ENCODE measurements at places on chromosomes 12 and 14. TPM values are rescaled to one million over a fixed set of nuclear protein-coding genes. Genes with fewer than 3 reads are reported as not detected.
A peak's percentile ranks its signal among the peaks of the same experiment; 100 is the strongest.

- no peak overlapping the region for H3K4me3 ChIP-seq
- no peaks in the 10 kb centered on the region for H3K4me1 ChIP-seq
- no peak for DNase-seq
- peaks cover 6% of the 10 kb centered on the region for H3K27me3 ChIP-seq
- no peak overlapping the region for H3K27ac ChIP-seq
Observed at GRCh38 chr12:131007031-131007739, 53.5 kb downstream of the ADGRD1 start.

- no peak overlapping the region for H3K27ac ChIP-seq
- H3K36me3 ChIP-seq, result peaks cover 39% of the 10 kb centered on the region
Observed at GRCh38 chr14:55160989-55161388, 30.4 kb downstream of the DLGAP5 start.

DNA sequence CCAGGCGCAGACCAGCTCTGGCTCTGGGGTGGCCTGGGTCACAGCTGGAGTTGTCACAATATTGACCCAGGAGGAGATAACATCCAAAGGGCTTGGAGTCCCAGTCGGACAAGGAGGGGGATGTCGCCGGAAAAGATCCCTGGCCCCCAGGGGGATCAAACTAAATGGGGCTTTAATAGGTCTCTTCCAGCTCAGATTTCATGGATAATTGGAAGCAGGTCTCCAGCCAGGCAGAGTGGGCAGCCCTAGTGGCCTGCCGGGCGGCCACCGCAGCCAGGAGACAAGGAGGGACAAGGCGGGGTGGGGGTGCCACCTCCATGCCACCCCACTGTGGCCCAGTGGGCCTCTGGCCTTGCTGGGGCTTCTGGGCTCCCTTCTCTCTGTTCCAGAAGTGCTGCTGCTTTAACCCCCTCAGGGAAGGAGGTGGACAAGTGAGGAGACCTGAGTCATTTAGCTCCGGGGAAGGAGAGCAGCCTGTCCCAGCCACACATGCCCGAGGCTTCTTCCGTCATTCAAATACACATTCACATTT lies 23.1 kb upstream of the PGF start:
- H3K4me1 ChIP-seq, result no peaks in the 10 kb centered on the region
- H3K27ac ChIP-seq, result no peak overlapping the region
- DNase-seq, result no peak
- H3K36me3 ChIP-seq, result no peaks in the 10 kb centered on the region
- H3K27me3 ChIP-seq, result no peaks in the 10 kb centered on the region
- H3K4me3 ChIP-seq, result no peak overlapping the region

GRCh38 chr14:53180272-53181221 lies 27.4 kb upstream of the DDHD1 start:
- no peaks in the 10 kb centered on the region for H3K27me3 ChIP-seq
- peak overlapping the region; percentile 10 for H3K4me3 ChIP-seq
- H3K36me3 ChIP-seq, result no peaks in the 10 kb centered on the region

- H3K36me3 ChIP-seq, result no peaks in the 10 kb centered on the region
- no peak for DNase-seq
- no peak overlapping the region for H3K4me3 ChIP-seq
- H3K4me1 ChIP-seq, result no peaks in the 10 kb centered on the region
- no peak overlapping the region for H3K27ac ChIP-seq
Observed at GRCh38 chr12:90858252-90858651, 96.7 kb downstream of the CCER1 start.

- DNase-seq, result no peak
- H3K27ac ChIP-seq, result no peak overlapping the region
- H3K4me1 ChIP-seq, result no peaks in the 10 kb centered on the region
- no peak overlapping the region for H3K4me3 ChIP-seq
Observed at GRCh38 chr12:19548834-19549233, 109.5 kb downstream of the AEBP2 start.

DNA sequence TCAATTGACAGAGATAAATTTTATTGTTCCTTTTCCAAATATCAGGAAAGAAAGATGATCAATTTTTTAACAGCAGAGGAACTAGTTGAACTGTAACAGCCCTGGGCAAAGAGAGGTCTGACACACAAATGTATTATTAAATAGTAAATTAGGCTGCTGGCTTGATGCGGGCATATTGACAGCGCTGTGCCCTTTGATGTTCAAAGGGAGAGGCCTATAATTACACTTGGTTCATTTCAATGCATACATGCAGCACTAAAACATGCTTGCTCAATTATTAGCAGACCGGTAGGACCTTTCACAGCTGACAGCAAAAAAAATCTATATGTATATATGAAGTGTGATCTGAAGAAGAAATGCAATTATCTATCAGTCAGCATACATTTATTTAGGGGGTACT lies 219.8 kb downstream of the SLC2A13 start:
- H3K27me3 ChIP-seq, result no peaks in the 10 kb centered on the region
- no peak overlapping the region for H3K27ac ChIP-seq
- H3K4me3 ChIP-seq, result no peak overlapping the region
- no peaks in the 10 kb centered on the region for H3K4me1 ChIP-seq

DNA sequence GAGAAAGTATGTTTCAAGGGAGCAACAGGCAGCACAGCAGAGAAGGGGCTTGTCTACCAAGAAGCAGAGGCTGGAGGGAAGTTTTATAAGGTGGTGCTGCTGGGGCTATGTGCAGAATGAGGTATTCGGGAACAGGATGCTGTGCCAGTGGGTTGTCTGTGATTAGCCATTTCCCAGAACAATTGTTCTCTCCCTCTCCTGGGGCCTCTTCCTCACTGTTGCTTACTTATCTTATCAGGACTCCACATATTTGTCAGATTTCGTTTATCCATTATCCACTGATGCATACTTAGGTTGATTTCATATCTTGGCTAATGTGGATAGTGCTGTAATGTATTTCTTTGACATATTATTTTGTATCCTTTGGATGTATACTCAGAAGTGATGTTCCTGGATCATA lies 195.1 kb upstream of the RTL1 start:
- H3K36me3 ChIP-seq, result no peaks in the 10 kb centered on the region
- H3K27me3 ChIP-seq, result no peaks in the 10 kb centered on the region
- no peak overlapping the region for H3K27ac ChIP-seq
- no peak for DNase-seq
- H3K4me1 ChIP-seq, result no peaks in the 10 kb centered on the region

GRCh38 chr12:46958599-46959290 lies 120.7 kb upstream of the PCED1B start:
- peaks cover 23% of the 10 kb centered on the region for H3K4me1 ChIP-seq
- DNase-seq, result no peak
- no peaks in the 10 kb centered on the region for H3K27me3 ChIP-seq
- H3K36me3 ChIP-seq, result no peaks in the 10 kb centered on the region

GRCh38 chr12:49811136-49811535 lies 17.1 kb downstream of the NCKAP5L start:
- DNase-seq, result no peak
- no peaks in the 10 kb centered on the region for H3K4me1 ChIP-seq
- H3K27ac ChIP-seq, result no peak overlapping the region
- H3K27me3 ChIP-seq, result no peaks in the 10 kb centered on the region

DNA sequence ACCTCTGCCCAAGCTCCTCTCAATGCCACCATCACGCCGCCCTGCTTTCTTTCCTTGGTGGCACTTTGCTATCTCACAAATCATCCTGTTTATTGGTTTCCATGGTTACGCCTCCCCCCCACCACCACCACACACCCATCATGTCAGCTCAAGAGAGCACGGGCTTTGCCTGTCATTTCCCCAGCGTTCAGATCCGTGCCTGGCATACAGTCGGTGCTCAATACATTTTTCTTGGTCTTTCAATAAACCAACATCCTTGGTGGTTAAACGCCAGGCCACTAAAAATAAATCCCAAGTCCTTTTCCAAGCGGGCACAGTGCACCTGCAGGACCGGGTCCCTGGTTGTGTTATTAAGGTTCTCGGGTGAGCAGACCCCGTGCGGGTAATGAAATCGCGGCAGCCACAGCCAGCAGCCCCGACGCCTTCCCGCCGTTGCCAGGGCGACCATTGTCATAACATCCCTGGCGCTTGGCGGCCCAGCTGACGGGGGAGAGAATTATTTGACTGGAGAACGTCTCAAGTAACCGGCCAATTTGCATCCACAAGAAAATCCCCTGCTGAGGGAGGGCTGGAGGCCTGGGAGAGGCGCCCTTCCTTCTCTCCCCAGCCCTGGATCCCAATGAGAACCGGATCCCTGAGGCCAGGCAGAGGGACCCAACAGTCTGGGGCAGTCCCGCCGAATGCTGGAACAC lies 92.9 kb downstream of the KSR2 start:
- no peak overlapping the region for H3K4me3 ChIP-seq
- no peaks in the 10 kb centered on the region for H3K27me3 ChIP-seq
- no peaks in the 10 kb centered on the region for H3K36me3 ChIP-seq
- no peak for DNase-seq
- peaks cover 7% of the 10 kb centered on the region for H3K4me1 ChIP-seq

DNA sequence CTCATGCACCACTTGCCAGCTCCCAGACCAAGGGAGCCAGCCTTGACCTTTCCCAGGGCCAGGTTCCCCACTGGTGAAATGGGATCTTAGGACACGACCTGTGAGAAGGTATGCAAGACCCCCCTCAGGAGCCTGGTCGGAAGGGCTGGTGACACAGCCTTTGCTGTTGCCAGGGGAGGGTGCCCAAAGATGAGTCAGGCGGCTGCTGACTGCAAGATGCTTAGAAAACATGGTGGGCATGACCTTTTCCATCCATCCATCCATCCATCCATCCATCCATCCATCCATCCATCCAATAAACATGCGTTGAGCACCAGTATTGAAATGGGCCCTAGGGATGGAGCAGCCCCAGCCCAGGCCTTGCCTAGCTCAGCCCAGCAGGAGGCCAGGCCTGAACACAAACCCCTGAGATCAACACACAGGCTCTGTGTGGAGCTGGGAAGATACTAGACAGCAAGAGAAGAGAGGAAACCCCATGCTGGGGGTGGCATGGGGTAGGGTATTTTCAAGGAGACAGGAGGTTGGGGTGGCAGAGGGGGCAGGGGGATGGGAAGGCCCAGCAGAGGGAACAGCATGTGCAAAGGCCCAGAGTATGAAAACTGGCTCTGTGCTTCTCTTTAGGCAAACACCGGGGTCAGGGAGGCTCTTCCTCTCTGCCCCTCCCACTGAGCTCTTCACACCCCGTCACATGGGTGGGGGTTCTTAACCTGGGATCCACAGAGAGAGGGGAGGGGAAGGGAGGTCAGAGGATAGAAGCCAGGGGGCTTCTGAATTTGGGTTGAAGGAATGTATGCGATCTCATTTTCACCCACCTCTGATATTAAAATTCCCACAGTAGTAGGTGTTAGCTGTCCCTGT lies 26.2 kb upstream of the YY1 start:
- no peak overlapping the region for H3K4me3 ChIP-seq
- no peak for DNase-seq
- peak overlapping the region; percentile 93 for H3K27ac ChIP-seq
- H3K36me3 ChIP-seq, result no peaks in the 10 kb centered on the region

GRCh38 chr12:114902665-114903064 lies 218.7 kb upstream of the TBX3 start:
- no peak overlapping the region for H3K27ac ChIP-seq
- peaks cover 9% of the 10 kb centered on the region for H3K27me3 ChIP-seq
- DNase-seq, result no peak
- H3K4me1 ChIP-seq, result no peaks in the 10 kb centered on the region
- no peak overlapping the region for H3K4me3 ChIP-seq
- H3K36me3 ChIP-seq, result no peaks in the 10 kb centered on the region

DNA sequence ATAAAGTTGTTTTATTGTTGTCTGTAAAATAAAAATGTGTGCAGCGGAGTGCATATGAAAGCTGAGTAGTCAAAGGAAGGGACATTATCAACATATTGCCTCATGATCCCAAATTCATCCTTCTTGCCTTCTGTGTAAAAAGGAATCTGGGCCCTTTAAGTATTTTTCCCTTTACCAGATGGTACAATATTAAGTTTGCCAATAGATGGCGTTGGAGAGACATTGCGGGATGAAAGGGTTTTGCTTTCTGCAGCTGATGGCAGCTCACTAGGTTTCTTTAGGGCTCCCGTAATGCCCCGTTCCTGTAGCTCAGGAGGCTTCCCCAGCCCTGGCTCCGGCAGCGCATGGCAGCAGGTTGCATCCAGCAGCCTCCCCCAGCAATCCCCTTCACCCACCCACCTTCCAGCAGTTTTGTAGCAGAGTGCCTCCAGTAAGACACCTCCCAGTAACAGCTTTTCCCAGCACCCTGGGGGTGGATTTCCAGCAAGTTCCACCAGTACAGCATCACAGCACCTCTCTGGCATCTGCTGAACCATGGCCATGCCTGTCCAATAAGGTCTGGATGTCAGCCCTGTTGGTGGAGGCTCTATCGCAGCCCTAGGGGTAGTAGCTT lies 354.4 kb downstream of the MED13L start:
- no peak for DNase-seq
- H3K36me3 ChIP-seq, result no peaks in the 10 kb centered on the region
- H3K27me3 ChIP-seq, result no peaks in the 10 kb centered on the region
- H3K4me3 ChIP-seq, result no peak overlapping the region

- no peak overlapping the region for H3K27ac ChIP-seq
- no peaks in the 10 kb centered on the region for H3K27me3 ChIP-seq
Observed at GRCh38 chr12:104494137-104494792, 37.5 kb downstream of the CHST11 start.

- no peak for DNase-seq
- H3K27me3 ChIP-seq, result no peaks in the 10 kb centered on the region
- H3K4me1 ChIP-seq, result no peaks in the 10 kb centered on the region
- no peak overlapping the region for H3K4me3 ChIP-seq
- no peak overlapping the region for H3K27ac ChIP-seq
- no peaks in the 10 kb centered on the region for H3K36me3 ChIP-seq
Observed at GRCh38 chr14:34912182-34912581, 37.0 kb upstream of the BAZ1A start.

DNA sequence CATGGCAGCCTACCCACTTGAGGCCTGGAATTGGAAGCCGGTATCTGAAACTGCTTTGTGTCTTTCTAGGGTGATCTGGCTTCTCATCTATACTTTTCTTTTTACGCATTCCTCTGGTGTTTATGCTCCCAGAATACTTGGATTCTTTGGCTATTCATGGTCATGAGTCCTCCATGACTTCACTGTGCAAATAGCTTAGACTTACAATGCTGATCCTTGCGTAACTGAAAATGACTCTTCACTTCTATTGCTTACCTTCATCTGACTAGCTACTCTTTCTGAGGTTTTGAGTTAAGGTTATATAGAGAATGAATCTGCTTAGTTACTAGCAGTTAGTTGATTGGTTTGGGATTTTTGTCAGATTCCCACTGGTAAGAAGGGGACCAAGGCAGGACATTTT lies 121.7 kb upstream of the NOVA1 start:
- H3K4me3 ChIP-seq, result no peak overlapping the region
- H3K4me1 ChIP-seq, result no peaks in the 10 kb centered on the region
- no peak overlapping the region for H3K27ac ChIP-seq
- no peaks in the 10 kb centered on the region for H3K36me3 ChIP-seq
- DNase-seq, result no peak

- DNase-seq, result no peak
- no peaks in the 10 kb centered on the region for H3K27me3 ChIP-seq
- H3K36me3 ChIP-seq, result no peaks in the 10 kb centered on the region
- H3K27ac ChIP-seq, result no peak overlapping the region
Observed at GRCh38 chr12:26150736-26151450, 26.1 kb upstream of the BHLHE41 start.

Gene TMEM30B
- total RNA-seq, result 0.12 TPM

Gene ANKLE2
- 68.8 TPM for total RNA-seq

Gene HEATR5A
- total RNA-seq, result 20.9 TPM

Gene GZMH
- not detected for total RNA-seq

Gene TIMM9
- 40.7 TPM for total RNA-seq

Gene B4GALNT1
- total RNA-seq, result 31.3 TPM

Gene MGP
- total RNA-seq, result 1.3 TPM

Gene ASB2
- not detected for total RNA-seq

Gene C3AR1
- not detected for total RNA-seq

Gene POMT2
- total RNA-seq, result 30.2 TPM

Gene EGLN3
- 13.6 TPM for total RNA-seq

Gene NFE2
- 1.3 TPM for total RNA-seq

Gene EFS
- 0.10 TPM for total RNA-seq

Gene INHBC
- 0.20 TPM for total RNA-seq

Gene ALX1
- not detected for total RNA-seq

All from HCT116 (cell line).